SJCRH30 (cell line): ENCODE measurements at places on chromosomes 1 and 21.

DNA sequence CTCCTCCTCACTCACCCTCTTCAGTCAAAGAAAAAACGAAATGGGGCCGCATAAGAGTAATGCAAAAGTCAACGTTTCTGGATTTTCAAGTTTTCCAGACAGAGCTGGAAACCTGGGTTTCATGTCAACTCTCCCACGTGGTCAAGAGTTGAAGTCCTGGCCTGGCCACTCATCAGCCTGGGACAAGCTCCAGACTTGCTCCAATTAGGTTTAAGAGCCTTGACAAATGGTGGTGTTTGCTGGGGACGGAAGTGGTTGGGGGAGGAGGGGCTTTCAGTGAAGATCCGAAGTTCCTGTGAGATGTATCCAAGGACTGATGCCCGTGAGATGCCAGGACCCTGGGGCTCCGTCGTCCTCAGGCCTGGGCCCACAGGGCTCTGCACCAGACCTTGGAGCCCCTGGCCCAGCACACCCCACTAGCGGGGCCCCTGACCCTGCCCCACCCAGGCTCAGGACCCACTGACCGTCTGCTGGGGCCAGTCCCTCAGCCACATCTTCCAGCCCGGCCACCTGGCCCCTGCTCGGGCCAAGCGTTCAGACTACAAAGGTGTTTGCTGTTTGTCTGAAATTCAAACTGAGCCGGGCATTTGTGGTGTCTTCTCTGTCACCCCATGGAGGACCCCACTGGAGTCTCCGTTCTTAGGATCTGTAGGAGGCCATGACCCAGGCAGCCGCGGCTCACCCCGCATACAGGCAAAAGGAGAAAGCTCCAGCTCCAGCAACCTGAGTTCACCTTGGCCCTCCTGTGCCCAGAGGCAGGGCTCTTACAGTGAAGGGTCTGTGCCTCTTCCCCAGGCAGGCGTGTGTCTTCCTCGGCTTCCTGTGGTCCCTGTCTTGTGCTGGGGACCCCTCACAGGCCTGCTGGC, 53.3 kb downstream of the SIK1 start:
- peaks cover 7% of the 10 kb centered on the region; the same call in 1 of the 2 replicates for H3K27me3 ChIP-seq
- H3K36me3 ChIP-seq, result no peaks in the 10 kb centered on the region
- no peak overlapping the region for H3K4me3 ChIP-seq
- no peak for DNase-seq
- no peak overlapping the region for H3K27ac ChIP-seq

DNA sequence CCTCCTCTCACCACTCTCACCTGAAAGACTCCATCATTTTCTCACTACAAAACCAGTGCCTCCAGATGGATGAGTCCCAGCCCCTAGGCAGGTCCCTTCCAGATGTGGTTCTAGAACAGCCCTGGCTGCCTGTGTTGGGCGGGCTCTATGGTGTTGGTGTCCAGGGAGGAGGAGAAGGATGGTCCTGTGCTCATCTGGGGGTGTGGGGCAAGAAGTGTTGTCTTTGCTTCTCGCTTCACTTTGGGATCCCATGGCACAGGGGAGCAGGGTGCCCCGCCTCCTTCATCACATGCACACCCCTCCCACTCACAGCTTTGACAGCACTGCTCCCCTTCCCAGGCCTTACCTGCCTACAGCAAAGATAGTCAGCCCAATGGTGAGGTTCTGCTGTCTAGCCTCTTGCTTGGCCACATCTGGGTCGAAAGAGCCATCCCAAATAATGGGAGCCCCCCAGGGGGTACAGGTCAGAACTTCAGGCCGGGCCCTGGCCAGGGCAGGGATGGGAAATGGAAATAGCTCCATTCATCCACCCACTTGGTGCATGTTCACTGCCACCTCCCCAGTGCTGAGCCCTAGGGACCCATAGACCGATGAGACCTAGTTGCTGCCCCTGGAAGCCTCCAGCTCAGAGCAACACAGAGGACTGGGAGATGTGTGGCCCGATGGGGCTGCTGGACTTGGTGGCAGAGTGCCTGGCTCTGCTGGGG, 9.0 kb downstream of the A3GALT2 start:
- no peaks in the 10 kb centered on the region for H3K36me3 ChIP-seq
- H3K4me3 ChIP-seq, result no peak overlapping the region
- no peaks in the 10 kb centered on the region for H3K4me1 ChIP-seq
- no peak overlapping the region for H3K27ac ChIP-seq

GRCh38 chr1:207863893-207864535, 46.9 kb downstream of the CD34 start:
- H3K27me3 ChIP-seq, result no peaks in the 10 kb centered on the region; the same call in 1 of the 2 replicates
- no peak overlapping the region for H3K27ac ChIP-seq
- no peaks in the 10 kb centered on the region for H3K36me3 ChIP-seq
- no peak for DNase-seq

GRCh38 chr1:145716641-145717345, 2.5 kb upstream of the CD160 start:
- no peak overlapping the region for H3K4me3 ChIP-seq
- H3K27ac ChIP-seq, result no peak overlapping the region
- no peak for DNase-seq
- peaks cover 3% of the 10 kb centered on the region for H3K4me1 ChIP-seq
- H3K27me3 ChIP-seq, result no peaks in the 10 kb centered on the region
